ENCODE measurements at places on chromosomes 7 and 10.

DNA sequence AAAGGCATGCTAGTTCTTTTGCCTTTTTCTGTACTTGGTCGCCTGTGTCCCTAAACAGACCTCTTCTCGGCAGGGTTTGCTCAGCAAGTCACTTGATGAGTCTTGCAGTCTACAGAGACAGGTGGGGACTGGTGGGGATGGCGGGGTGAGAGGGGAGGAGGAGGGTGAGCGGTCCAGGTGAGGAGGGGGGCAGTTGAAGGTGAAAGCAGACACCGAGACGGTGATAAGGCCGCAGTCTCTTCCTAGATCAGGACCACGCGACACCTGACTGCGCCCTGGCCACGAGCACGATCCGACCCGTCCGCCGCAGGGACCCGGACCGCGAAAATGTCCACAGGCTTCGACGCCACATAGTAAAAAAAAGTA lies 566 bp downstream of the ASNS start:
- no peak for DNase-seq

DNA sequence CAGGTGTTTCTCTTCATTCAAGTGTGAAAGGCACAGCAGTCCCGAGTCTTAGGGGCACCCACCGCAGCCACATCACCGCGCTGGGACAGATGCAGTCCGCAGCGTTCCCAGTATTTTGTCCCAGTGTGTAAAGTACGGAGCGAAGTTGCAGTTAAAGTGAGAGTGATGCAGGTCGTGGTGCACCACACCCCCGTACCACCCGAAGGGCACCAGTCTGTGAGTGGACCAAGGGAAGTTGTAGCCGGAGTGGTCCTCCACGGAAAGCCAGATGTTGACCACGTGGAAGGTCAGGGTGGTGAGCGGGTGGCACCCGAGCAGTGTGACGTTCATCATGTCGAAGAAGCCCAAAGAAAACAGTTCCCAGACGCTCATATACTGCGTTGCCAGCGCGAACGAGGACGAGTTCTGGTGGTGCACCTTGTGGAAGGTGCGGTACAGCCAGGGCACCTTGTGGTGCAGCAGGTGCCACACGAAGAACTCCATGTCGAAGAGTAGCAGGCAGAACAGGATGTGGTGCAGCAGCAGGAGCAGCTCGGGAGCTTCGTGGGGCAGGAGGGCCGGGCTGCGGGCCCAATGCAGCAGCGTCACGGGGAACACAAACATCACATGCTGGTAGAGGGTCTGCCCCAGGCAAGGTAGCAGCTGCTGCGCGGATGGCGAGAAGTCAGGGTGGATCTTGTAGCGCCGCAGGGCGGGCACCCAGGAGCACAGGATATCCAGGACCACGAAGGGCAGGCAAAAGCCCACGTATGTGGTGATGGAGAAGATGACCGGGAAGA lies 526 bp downstream of the CH25H start:
- DNase-seq, result peak; percentile 23

- DNase-seq, result no peak
These were observed 21.3 kb upstream of the CPXM2 start for GRCh38 chr10:123912871-123913270.

DNA sequence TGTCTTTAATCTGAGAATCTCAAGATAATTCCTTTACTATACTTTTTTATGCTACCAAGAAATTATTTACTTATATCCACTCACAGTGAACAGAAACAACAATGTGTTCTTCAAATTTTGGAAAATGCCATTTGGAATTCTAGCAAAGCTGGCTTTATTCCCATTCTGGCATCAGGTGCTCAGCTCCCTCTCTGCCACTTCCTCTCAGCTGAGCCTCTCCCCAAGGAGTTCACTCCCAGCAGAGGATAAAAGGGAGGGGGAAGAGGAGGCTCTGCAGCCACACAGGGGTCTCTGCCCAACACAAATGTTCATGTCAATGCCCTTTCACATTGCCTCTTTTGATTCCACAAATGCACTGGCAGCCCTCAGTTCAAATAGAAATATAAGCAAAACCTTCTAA lies 116.9 kb downstream of the CPEB3 start:
- DNase-seq, result no peak

DNA sequence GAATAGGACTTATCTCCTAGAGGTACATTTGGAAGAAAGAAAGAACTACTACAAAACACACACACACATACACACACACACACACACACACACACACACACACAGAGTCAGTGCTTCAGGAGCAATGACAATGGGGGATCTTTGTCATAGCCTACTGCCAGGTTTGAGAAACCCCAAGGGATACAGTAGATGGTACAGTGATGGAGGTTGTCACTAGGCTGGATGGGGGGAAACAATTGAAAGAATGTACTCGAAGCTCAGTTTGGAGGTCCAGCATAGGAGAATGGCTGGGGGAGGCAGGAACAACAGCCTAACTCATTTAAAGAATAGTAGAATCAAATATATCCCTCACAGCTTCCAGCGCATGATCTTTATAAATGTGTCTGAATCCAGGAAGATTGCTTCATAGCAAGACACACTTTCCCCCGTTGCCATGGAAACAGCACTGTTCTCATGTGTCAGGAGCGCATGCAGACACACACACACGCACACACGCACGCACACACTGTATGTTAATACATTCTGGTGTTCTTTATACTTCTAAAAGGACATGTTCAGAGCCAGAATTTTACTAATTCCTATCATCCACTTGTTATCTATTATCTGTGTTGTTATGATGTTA lies 32.6 kb upstream of the ZNRF2 start:
- no peak for DNase-seq
